CD4-positive, alpha-beta memory T cell (primary cell): ENCODE measurements at places on chromosomes 16 and 17.

DNA sequence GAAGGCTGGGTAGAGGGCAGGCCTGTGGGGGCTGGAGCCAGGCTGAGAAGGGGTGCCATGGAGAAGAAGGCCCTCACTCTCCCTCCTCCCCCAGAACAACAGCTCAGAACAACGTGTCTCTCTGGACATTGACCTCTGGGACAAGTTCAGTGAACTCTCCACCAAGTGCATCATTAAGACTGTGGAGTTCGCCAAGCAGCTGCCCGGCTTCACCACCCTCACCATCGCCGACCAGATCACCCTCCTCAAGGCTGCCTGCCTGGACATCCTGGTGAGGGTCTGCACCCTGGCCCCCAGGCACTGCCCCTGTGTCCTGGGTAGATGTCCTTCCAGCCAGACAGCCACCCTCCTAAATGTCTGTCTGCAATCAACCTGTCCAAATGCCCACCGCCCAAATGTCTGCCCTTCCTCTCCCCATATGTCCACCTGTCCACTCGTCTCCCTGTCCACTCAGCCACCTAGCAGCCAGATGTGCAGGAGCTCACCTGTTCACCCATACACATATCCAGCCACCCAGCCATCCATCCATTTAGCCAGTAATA, 12.2 kb downstream of the GJD3 start:
- DNase-seq, result no peak

DNA sequence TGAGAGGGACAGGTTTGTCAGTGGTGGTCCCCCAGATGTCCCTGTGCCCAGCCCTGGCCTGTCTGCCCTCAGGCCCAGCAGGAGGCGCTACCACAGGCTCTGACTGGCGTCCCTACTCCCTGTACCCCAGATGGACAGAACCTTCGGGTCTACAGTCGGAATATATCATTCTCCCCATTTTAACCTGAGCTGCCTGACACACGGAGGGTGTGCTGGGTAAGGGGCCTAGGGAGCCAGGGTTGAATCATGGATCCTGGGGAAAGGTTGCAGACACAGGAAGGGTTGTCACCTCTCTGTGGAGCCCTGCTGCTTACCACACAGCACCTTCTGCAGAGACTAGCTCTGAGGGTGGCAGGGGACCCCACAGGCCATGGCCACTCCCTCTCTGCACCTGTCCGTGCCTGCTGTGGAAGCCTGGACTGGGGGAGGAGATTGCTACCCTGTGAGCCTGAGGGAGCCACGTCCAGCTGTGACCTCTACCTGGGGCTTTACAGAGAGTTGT, 162.2 kb upstream of the ZNF267 start:
- DNase-seq, result no peak

DNA sequence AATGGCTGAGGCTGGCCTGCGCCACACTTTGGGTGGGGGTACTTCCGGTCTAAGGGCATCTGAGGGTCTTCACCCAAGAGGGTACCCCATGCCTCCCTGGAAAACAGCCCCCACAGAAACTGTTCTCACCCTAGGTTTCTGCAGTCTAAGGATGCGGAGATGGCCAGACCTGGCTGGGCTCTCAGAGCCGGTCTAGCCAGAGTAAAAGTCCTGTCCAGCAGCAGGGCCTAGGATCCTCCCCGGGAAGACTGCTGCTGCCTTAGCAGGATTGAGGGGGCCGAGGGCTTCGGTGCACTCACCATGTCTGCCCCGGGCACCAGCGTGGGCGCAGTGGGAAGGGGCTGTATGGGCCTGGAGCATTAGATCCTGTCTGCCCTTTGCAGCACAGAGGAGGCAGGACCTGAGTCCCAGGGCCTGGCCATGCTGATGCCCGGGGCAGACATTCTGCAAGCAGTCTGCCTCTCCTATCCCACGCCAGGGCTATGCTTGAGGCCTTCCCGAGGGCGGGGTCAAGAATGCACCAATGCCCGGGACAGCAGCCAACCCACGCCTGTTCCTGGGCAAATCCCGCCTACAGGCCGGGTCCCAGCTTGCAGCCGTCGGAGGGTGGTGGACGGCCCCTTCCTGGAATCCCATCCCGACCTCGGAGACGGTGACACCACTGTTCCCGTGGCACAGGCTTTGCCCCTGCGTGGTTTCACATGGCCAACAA, 54.7 kb downstream of the CBFA2T3 start:
- DNase-seq, result no peak

- no peak for DNase-seq
These were observed 32.7 kb upstream of the LRRC37A start for GRCh38 chr17:46262271-46262670.

DNA sequence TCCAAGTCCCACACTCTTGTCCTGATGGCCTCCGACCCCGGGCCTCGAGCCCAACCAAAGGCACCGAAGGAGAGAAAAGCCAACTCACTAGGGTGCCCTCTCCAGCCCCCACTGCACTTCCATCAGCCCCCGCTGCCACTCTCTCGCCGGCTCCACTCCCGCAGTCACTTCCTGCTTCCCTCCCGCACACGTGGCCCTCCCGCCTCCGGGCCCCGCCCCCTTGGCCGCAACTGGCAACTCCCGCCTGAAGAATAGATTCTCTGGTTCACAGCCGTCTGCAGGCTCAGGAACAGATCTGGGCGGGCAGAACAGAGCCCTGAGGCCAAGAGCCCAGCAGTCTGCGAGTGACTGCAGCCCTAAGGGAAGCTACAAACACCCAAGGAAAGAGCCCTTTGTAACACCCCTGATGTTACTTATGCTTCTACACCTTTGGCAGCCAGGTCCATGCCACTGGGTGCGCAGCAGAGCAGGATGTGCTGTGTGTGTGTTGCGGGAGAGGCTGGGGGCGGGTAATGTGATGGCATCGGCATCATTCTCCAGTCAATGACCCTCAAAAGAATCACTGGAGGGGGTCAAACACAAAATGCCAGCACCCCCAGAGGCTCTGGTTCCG, at the start of gene SLC39A11:
Gene SLC39A11, minus strand, starts transcription at position 166 of the 613 bp plus-strand sequence. CDS start 3,924 bp downstream, outside the sequence.
- DNase-seq, result peak; percentile 89

DNA sequence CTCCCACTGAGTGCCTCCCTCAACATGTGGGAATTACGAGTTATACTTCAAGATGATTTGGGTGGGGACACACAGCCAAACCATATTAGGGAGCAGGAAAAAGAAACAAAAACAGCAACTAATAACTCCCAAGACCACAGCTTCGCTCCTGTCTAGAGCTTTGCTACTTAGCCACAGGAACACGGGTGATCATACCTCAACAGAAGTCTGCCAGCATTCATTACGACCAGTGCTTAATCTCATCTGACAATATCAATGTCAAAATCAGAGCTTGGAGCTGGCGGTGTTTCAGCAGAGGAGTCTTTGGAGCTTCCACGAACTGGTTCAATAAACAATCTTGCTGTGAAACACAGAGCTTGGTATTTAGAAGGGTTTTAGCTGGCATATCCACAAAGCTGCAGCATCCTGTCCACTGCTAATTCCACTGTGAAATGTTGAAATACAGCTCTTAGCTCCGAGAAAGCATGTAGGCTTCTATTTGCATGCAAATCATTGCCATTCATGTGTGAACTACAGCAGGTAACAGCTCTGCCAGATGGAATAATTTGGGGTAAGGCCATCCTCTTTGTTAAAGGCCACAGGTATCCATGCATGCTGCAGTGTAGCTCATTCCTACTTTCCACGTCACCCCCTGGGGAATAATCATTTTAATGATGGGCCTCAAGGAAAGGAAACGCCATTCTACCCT, 128.4 kb upstream of the GOT2 start:
- DNase-seq, result no peak

DNA sequence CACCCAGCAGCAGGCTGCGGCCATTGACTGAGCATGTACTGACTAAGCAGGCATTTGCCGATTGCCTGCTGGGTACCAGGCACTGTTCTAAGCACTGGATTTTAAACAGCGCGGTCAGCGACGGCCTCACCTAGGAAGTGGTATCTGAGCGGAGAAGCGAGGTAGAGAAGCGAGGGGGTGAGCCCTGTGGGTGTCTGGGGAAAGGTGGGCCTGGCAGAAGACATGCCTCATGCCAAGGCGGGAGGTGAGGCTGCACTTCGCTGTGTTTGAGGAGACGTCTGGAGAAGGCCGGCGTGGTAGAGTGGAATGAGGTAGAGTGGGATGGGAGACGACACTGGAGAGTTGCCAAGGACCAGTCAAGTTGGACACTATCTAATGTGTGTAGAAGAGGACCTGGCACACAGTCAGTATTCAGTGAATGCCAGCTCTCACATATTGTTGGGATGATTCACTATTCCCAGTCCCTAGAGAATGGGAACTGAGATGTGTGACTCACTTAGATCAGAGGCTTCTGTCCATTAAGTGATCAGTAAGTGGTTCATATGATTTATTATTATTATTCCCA, 14.4 kb downstream of the SYCE1L start:
- no peak for DNase-seq

GRCh38 chr16:86217001-86217890, 293.1 kb upstream of the FOXF1 start:
- no peak for DNase-seq
